ENCODE measurements at places on chromosomes 3 and 15. TPM values are rescaled to one million over a fixed set of nuclear protein-coding genes. Genes with fewer than 3 reads are reported as not detected.

The LDHAL6B gene
- total RNA-seq: not detected

The STRA6 gene
- total RNA-seq: 3.5 TPM

The PLA2G4F gene
- total RNA-seq: 6.5 TPM

The BTLA gene
- total RNA-seq: 0.07 TPM

The USP13 gene
- total RNA-seq: 2.1 TPM

The PDE12 gene
- 26.8 TPM for total RNA-seq

The MUSTN1 gene
- not detected for total RNA-seq

The KIF15 gene
- 0.50 TPM for total RNA-seq

The SAMD7 gene
- not detected for total RNA-seq

The HACD2 gene
- 109 TPM for total RNA-seq

The C3orf52 gene
- total RNA-seq: 15.4 TPM

The SUSD5 gene
- not detected for total RNA-seq

The EIF2A gene
- 164 TPM for total RNA-seq

The SERPINI1 gene
- total RNA-seq: 2.7 TPM

The COL8A1 gene
- total RNA-seq: 4.0 TPM

The CLDN18 gene
- total RNA-seq: not detected

The SMCO1 gene
- not detected for total RNA-seq

The ITIH3 gene
- total RNA-seq: not detected

The ECE2 gene
- total RNA-seq: not detected

The NANOGP8 gene
- not detected for total RNA-seq

The CNTN3 gene
- 0.68 TPM for total RNA-seq

The FBXL22 gene
- total RNA-seq: 0.28 TPM

The UMPS gene
- total RNA-seq: 39.3 TPM

The LMAN1L gene
- not detected for total RNA-seq

The SLC22A14 gene
- 0.57 TPM for total RNA-seq

The LINGO1 gene
- total RNA-seq: under 0.01 TPM

The WDR82 gene
- total RNA-seq: 84.8 TPM

The CMSS1 gene
- total RNA-seq: 27.0 TPM

All from nasal cavity respiratory epithelium epithelial cell of viscerocranial mucosa (primary cell).